ENCODE measurements at places on chromosomes 5 and 9.

DNA sequence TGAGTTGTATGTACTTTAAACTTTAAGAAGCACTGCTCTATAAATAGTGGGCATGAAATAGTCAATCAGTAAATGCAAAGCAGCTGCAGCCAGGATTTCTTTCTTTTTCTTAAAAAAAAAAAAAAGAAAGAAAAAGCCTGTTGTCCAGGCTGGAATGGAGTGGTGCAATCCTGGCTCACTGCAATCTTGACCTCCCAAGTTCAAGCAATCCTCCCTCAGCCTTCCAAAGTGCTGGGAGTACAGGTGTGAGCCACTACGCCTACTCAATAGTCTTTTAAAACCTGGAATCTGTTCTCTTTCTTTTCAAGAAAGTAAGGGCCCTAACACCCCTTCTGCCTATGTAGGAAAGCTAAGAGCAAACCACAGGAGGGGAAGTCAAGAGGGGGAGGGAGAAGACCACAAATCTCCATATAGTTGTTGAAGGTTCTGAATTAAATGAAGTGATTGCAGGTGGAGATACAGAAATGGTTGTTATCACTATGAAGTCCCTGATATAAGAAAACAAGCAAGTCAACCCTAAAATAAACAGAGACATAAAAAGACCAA, 20.6 kb upstream of the TPD52L3 start:
- DNase-seq, result no peak

DNA sequence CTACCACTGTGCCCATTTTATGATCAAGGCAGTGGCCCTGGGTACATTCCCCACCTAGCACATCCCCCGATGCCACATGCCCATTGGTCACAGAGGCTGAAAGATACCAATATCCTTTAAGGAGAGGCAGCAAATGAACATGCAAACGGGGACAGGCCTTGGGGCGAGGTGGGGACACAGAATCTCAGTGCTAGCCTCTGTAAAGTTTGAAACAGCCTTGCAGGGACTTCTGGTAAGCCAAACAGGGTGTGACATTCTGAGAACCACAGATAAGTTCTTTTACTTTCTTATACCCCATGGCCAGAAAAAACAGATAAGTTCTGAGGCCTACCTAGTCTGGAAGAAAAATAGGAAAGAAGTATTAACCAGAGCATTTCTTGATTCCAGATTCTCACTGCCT, 60.5 kb downstream of the ACER2 start:
- DNase-seq, result no peak

DNA sequence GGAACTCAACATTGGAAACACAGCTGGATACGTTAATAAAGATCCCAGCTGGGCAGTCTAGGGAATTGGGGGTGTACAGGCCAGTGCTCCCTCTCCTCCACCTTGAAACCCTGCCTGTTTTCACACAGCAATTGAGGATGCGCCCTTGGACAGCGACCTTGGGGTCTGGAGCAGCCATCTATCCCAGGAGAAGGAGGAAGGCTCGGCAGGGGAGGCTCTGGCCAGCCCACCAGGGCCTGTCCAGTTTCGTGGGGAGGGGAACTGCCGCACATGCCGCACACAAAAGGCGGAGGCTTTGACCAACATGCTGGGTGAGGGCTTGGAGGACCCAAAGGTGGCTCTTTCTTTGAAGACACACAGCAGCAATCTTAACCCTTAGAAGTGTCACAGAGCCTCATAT, 1.4 kb downstream of the COL23A1 start:
- no peak for DNase-seq

GRCh38 chr5:96537386-96537785, 104.3 kb upstream of the PCSK1 start:
- no peak for DNase-seq

- DNase-seq, result no peak
These were observed 99.3 kb downstream of the AMBP start for GRCh38 chr9:113978725-113979342.

GRCh38 chr5:73625372-73625943, 538 bp upstream of the ARHGEF28 start:
- DNase-seq, result no peak

DNA sequence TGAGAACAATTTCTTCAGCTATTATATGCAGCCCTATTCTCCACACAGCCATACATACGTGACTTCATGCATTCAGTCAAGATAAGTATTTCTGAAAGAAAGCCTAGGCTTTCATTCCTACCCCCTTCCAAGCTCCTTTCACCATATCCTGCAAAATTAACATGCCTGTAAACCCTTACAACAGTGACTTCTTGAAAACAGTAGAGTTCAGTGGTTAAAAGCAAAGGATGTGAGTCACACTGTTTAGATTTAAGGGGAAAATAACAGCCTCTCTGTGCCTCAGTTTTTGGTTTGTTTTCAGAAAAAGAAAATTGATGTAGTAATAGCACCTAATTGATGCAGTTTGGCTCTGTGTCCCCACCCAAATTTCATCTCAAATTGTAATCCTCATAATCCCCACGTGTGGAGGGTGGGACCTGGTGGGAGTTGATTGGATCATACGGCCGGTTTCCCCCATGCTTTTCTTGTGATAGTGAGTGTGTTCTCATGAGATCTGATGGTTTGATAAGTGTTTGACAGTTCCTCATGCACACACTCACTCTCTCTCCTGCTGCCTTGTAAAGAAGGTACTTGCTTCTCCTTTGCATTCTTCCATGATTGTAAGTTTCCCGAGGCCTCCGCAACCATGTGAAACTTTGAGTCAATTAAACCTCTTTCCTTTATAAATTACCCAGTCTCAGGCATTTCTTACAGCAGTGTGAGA, 264.8 kb downstream of the CETN3 start:
- no peak for DNase-seq

DNA sequence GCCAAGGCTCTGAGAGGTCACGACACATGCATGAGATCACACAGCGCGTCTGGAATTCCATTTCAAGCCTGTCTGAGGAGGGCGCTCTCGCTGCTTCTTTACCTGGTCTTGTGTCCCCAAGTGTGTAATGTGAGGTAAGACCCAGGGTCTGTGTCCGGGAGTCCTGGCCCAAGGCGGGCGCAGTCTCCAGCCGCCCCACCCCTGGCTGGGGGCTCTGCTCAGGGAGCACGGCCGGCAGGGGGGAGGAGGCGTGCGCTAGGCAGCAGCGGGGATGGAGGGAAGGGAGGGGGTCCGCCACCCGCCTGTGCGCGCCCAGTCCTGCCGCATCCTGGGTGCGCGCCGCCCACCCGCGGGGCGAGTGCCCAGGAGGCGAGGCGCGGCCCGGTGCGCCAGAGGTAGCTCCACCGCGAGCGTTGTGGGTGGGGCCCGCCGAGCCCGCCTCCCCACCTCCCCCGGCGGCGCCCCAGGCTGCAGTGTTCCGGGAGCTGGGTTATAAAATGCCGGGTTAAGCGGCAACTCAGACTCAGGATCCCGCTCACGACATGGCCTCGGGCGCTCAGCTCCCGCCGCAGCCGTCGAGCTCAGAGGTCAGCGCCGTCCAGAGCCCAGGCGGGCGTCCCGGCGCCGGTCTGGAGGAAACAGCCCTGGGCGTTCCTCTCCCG, at the start of gene CCNI2:
Gene CCNI2 (plus strand): TSS at position 473 of the 662 bp plus-strand sequence. CDS start 70 bp downstream, at position 543.
- peak; percentile 6 for DNase-seq

DNA sequence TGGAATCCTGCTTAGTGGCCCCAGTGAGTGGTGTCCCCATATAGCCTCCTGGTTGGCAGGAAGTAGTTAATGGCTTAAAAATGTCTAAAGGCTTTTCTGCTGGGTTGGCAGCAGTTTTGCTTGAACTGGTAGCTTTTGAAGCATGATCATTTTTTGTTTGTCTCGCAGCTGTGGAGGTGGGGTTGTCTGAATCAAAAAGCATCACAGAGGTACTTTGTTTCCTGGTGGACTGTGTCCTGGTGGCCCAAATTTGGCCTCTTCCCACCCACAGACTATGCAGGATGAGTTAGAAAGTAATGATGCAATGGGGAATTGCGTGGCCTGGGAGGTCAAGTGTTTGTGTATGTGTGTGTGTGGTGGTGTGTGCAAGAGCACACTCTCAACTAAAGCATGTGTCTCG, 322.7 kb downstream of the ARHGEF28 start:
- DNase-seq, result peak; percentile 13

DNA sequence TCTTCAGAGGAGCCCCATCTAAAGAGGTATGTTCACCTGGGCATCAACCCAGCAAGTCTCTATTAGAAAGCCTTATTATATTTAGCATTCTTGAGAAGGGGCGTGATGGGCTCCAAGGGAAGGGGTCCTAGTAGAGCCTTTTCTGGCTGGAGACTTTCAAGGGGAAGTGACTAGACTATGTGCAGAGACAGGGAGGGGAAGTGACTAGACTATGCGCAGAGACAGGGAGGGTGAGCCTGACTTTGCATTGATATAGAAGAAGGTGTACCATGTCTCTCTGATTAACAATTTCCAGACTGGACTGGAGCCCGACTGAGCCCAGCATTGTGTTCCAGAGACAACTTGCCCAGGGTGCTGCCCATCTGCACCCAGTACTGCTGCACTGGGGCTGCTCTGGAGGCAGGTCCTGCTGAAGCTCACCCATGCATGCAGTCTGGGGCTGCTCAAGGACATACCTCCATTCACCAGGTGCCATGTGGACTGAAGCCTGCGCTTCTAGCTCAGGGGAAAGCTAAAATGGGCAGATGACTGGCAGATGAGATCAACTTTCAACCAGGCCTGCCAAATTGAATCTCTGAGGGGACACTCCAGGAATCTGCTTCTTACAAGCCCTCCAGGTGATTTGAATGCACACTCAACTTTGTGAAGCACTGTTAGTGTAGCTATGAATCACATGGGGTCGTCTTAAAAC, 83.0 kb upstream of the GNA14 start:
- no peak for DNase-seq

- no peak for DNase-seq
These were observed 46.6 kb upstream of the GNPDA1 start for GRCh38 chr5:142059304-142059940.

DNA sequence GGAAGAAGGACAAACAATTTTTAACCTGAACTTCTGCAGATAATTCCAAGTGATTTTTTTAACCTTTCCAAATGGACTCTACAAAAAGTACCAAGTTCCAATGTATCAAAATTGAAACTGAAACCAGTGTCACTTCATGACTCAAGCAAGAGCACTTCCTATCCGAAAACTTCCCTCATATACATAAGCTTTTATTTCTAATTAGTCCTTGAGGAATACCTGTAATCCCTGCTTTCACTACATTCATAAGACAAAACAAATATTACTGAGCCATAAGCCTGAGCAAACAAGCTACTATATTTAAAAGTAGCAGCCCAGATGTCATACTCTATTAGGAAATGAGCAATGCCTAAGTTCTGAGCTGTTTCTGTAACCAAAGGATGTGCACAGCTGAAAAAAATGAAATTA, 224.4 kb downstream of the EBF1 start:
- DNase-seq, result no peak

- no peak for DNase-seq
These were observed 91.6 kb upstream of the TNFAIP8 start for GRCh38 chr5:119264186-119264585.

GRCh38 chr5:112968411-112969106, 8.0 kb upstream of the DCP2 start:
- DNase-seq, result no peak

DNA sequence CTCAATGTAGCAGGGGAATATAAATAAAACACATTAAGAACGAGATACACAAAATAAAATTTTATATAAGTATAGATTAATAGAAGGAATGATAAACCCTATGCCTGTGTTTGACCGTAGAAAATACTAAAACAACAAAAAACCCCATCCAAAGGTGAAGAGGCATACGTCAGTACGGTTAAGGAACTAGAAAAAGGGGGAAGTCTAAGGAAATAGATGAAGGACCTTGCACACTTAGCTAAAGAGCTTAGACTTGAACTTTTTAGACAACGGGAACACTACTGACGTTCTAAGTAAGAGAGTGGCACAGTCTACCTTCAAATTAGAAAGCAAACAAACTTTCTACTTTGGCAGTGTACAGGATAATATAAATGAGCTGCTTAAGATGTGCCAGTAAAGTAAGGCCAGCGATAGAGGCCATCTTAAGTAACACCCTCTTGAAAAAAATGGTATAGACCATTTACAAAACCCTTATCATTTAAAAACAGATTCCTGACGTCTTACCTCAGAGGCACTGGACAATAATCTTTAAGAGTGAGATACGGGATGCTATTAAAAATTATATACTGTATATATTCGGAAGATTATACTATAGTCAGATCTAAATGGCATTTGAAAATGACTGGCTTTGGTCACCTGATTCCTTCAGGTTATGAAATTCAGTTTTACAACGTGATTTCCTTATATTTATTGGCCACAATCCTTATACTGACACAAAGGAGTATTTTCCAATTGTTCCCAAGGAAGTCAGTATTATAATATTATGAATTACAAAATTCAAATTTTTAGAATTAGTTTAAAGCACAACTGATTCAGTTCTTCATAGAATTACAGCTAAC, 8.5 kb downstream of the PANK3 start:
- no peak for DNase-seq

GRCh38 chr9:86460216-86461002, 106.2 kb upstream of the TUT7 start:
- no peak for DNase-seq

GRCh38 chr5:74433255-74433895, 207.2 kb downstream of the ENC1 start:
- no peak for DNase-seq

- no peak for DNase-seq
These were observed 52.3 kb downstream of the SYK start for GRCh38 chr9:90853945-90854344.

GRCh38 chr9:135794057-135794335, 92.0 kb downstream of the KCNT1 start:
- DNase-seq, result no peak

DNA sequence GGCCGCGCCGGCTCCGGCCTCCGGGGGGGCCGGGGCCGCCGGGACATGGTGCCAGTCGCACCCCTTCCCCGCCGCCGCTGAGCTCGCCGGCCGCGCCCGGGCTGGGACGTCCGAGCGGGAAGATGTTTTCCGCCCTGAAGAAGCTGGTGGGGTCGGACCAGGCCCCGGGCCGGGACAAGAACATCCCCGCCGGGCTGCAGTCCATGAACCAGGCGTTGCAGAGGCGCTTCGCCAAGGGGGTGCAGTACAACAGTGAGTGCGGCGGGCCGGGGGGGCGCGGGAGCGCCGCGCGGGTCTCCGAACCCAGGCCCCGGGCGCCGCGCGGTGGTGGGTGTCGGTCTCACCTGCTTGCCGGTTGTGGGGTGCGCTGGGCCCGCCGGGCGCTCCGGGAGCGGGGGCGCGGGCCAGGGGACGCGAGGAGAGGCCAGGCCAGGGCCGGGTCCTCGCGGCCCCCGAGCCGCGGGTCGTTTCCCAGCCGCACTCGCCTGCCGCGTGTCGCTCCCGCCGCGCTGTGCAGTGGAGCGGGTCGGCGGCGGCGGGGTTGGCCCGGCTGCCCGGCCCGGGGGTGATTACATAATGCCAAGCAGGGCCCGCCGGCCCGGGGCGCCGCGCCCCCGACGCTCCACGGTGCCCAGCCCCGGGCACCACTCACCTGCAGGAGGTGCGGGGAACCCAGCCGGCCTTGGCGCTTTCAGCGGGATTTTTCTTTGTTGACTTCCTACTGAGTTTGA, 492 bp downstream of the RABL6 start:
- DNase-seq, result no peak

GRCh38 chr5:141822144-141822543, 56.1 kb downstream of the PCDH1 start:
- DNase-seq, result no peak

GRCh38 chr5:151680944-151681427, 5.7 kb downstream of the SPARC start:
- DNase-seq, result no peak
